ENCODE measurements at places on chromosomes 1 and 21.

DNA sequence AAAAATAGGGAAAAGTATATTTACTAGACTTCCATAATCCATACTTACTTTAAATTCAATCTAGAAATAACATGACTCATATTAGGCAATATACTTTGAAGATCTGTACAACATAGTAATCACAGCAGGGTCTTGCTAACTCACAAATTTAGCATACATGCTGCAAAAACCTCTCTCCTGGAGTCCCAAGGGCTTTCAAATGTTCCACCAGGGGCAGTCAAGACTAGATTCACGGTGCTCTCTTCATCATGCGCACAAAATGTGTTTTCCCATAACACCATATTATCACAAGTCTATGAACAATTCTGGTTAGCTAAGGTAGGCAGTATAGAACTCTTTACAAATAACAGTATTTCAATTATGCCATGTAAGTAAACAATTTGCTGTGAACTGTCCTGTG is 45.8 kb downstream of the SSX2IP start:
- DNase-seq, result no peak

DNA sequence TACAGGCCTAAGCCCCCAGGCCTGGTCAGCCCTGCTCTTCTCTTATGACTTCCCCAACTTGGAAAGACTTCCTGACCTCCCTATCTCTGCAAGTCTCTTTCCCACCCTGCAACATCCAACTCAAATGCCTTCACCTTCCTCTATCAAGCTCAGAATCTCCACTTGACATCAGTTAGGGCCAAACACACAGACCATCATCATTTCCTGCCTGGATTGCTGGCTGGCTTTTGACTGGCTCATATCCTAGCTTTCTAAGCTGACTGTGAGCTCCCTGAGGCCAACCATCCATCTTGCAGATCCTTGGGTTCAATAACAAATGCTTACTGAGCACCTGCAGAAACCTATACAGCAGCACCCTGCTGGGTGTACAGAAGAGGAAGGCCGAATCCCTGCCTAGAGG is 137.3 kb upstream of the EDN2 start:
- no peak for DNase-seq

DNA sequence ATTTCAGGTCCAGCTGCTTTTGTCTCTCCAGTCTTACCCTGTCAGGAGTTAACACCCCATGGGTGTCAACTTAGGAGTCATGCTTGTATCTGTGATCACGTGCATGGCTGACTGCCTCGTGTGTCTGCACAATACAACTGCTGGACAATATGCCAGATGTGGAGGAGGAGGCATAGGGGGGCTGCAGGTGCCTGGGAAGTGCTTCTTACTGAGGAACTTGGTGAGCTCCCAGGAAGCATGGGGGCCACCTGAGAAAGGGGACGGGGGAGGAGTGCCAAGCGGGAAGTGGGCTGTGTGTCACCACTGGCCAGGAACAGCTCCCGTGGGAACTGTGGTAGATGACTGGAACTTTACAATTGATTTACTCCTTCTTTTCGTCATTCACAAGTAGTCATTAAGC is 9.5 kb downstream of the RHEX start:
- peak; percentile 41 for DNase-seq

DNA sequence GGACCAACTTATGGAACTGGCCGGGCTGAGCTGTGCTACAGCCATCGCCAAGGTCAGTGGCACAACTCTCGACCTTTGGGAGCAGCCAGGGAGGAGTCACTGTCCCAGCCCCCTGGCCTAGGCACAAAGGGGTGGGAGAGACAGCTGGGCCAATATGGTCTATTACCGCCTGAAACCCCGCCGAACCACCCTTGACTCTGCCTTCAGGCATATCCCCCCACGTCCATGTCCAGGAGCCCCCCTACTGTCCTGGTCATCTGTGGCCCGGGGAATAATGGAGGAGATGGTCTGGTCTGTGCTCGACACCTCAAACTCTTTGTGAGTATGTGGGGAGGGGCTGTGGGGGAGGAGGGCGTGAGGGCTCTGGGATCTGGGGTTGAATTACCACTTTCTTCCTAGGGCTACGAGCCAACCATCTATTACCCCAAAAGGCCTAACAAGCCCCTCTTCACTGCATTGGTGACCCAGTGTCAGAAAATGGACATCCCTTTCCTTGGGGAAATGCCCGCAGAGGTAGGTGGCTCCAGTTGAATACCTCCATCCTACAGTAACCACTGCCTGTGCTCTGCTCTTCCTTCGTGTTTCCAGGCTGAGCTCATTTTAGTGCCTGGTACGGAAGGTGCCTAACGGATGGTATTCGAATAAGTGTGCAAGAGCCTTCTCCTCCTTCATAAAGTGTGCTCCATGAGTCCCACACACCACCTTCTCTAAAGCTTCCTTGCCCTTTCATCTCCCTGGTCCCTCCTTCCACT is 758 bp downstream of the NAXE start:
- DNase-seq, result no peak

GRCh38 chr1:108194051-108194450 is 6.1 kb downstream of the SLC25A24 start:
- no peak for DNase-seq

DNA sequence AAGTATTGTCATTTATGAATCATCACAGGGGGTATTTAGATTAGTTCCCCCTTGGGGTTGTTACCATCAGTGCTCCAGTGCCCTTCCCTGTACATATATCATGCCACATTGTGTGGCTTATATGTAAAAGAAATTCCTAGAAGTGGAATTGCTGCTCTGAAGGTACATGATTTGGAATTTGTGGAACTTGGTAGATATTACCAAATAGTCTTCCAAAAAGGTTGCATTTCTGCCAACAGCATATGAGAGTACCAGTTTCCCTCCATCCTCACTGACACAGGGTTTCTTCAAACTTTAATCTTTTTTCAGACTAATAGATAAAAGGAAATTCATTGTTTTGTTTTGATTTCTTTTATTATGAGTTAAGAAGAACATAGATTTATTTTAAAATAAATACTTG is 41.3 kb downstream of the AKNAD1 start:
- no peak for DNase-seq

GRCh38 chr1:170214117-170215032 is 68.6 kb downstream of the NTMT2 start:
- peak; percentile 41 for DNase-seq

- no peak for DNase-seq
These were observed 1.2 kb downstream of the TRIM11 start for GRCh38 chr1:228405200-228405978.

DNA sequence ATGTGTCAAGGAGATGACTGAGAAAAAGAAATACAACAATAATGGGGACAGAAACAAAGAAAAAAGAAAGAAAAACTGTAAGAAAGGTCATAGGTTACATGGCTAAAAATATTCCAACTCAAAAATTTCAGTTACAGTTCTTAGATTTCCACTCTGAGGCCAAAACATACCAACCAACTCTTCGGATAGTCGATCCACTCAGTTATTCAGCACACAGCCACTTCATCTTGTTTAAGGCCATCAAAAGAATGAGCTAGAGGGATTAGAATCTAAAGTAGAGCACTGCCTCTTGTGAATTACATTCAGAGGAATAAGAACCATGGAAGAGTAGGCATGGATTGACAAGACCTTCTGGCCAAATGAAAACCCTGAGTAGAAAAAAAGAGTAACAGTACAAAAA is 277.0 kb downstream of the MRPL39 start:
- DNase-seq, result no peak

- no peak for DNase-seq
These were observed 156.8 kb downstream of the FASLG start for GRCh38 chr1:172815740-172816139.

DNA sequence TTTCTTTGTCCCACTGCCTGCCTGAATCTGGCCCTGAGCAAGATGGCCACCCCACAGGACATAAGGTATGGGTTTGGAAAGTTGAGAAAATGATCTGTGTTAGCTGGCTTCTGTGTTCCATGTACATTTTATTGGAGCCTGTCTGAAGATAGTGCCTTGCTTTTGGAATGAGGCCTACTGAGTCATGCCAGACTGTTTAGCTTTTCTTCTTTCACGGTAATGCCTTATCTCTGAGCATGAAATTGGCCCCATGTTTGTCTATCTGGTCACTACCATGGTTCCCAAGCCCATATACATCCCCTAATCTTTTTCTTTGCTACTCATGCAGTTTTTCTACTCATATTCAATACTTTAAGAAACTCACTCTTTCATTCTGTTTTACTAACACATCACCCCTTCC is 85.1 kb upstream of the LMO4 start:
- DNase-seq, result no peak

GRCh38 chr1:211336775-211337174 is 10.1 kb downstream of the TRAF5 start:
- no peak for DNase-seq

DNA sequence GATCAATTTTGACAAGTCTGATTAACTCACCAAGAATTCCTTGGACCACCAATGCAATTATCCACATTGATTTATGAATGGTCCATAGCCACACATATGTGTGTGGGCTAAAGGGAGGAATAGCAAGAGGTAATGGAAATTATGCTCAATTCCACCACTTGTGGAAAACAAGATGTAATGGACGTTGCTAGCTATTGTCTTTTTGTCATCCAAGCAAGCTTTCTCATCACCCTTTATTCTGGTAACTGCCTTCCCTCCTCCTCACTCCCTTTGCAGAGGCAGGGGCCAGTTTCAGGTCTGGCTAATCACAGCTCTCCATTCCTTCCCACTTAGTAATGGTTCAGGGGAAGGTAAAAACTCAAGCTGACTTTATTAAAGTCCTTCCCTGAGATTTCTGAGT is 24.7 kb upstream of the RAB3GAP2 start:
- DNase-seq, result no peak

DNA sequence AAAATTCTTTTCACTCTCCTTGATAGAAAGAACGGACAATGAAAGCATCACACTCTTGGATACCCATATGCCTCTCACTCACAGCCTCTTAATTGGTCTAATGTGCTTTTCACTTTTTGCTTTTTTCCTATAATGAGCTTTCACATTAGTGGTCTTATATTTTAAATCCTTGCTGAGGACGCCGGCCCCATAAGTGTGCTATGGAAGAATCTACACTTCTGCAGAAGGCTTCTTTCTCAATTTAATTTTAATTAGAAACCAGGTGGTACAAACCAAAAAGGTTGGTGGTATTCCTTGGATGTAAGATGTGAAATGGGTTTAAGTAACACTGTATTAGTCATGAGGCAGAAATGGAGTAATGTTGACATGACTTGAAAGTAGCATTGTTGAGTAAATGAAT is 190.6 kb upstream of the NFIA start:
- DNase-seq, result no peak

DNA sequence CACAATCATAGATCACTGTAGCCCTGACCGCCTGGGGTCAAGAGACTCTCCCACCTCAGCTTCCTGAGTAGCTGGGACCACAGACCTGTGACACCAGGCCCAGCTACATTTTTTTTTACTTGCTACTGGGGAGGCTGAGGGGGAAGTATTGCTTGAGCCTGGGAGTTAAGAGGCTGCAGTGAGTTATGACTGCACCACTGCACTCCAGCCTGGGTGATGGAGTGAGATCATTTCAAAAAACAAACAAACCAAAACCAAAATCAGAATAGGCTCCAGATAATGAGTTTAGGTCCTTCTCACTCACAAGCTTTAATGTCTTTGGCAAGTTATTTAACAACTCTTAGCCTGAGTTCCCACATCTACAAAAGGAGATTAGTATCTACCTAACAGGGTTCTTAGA is 22.8 kb downstream of the WDR26 start:
- no peak for DNase-seq

DNA sequence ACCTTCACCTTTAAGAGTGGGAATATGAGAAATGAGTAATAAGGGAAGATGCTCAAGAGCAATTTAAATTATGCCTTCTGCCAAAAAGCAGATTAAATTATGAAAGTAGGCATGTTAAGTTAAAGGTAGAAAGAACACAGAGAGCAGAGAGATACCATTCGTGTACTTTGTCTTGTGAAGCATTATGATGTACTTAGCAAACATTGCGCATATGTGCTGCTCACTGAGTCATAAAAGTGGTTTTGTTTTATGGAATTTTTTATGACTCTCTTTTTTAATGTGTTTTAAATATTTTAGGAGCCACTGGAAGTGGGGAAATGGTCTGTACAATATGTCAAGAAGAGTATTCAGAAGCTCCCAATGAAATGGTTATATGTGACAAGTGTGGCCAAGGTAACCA is 35.3 kb downstream of the MTF2 start:
- no peak for DNase-seq

DNA sequence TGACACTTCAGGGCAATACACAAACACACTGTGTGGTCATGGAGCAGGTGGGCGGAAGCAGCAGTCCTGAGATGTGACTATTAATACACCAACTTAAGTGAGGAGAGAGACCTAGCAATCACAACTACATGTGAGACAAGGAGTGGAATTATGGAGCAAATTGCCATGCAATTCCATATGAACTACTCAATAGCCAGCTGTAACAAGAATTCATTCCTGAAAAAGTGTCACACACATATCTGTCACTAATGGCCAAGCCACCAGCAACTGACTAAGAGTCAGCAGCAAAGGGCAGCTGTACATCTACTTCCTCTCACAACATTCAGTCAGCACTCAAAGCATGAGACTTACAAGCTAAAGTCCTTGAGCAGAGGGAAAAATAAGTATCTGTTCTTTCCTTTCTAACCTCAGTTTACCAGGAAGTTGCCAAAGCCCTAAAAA is 46.2 kb downstream of the GPR3 start:
- no peak for DNase-seq

DNA sequence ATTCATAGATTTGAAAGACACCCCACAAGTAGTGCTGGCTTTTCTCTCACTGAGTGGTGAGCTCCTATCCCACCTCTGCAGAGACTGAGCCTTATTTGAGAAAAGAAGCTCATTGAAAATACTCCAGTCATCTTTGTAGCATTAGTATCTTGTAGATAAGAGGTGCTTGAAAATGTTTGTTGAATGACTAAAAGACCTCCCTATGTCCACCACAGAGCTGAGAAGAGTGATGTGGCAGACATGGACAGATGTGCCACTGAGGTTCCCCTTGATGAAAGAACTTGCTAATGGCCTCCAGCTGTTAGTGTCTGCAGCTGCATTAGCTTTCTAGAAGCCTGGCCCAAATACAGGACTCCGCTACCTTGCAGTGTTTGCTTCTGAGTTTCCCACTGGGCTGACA is 29.3 kb upstream of the ZBTB8A start:
- DNase-seq, result no peak

GRCh38 chr1:12315146-12315545 is 85.3 kb downstream of the VPS13D start:
- no peak for DNase-seq

All from left hindlimb (tissue), 1 donor.